Mesothelial cell of epicardium (in vitro differentiated cells): ENCODE measurements at places on chromosomes 1 and 21.

DNA sequence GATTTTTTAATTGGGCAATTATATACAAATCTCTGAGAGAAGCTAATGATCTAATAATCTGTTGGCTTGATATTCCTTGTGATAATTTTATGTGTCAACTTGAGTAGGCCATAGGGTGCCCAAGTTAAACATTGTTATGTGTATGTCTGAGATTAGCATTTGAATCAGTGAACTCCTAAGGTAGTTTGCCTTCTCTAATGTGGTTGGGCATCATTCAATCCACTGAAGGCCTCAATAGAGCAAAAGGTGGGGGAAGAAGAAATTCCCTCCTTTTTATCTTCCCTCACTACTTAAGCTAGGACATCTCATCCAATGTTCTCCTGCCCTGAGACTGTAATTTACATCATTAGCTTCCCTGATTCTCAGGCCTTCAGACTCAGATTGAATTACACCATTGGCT, 394.5 kb downstream of the LMO4 start:
- no peak for DNase-seq

DNA sequence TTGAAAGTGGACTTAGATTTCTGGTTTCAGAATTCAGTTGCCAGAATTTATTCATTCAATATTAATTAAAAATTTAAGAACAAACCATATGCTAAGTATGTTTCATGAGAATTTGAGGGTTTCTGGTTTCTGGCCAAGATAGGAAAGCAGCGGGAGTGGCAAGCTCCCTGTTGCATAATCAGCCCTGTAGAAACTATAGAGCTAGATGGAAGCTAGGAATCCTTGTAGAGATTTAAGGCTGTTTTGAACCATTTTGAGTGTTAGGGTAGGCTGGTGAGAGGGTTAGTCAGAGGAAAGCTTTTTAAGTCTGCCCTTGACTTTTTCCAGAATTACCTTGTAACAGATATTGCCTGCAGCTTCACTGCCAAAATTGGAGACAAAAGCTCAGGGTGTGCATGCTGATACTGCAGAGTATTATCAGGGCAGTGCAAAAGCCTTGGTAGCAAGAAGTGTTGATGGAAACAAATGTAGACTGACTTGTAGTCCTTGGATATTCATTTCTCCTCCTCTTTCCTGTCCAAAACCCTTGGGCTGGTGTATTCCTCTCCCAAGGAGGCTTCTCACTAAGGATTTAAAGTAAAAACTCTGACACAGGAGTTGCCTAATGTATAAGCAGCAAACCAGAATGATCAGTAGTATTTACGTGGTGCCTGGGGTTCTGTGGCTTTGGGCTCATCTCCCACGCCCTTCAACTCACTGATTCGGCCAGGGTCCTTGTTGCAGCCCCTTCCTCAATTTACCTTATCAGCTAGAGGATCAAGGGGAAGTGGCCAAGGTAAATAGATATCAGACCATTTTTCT, 12.6 kb upstream of the GIPC2 start:
- DNase-seq: no peak

GRCh38 chr1:5649166-5649551, 343.1 kb downstream of the NPHP4 start:
- DNase-seq: no peak

- no peak for DNase-seq
These were observed 294.4 kb upstream of the NR5A2 start for GRCh38 chr1:199733125-199733524.

DNA sequence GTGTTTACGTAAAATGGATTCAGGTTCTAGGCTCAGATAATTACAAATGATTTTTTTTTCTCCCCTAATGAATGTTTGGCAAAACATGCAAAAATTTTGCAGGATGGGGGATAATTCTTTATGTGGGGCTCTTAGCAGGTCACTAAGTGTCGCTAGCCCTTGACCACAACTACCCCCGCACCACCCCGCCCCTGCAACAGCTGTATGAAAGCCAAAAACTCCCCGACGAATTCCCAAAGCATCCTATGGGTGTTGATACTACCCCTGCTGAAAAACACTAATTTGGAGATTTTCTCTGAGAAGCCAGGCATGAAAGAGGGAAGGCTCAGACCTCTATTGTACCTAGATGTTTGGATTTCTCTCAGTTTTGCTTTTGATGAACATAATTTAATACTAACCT, 243.0 kb downstream of the TRABD2B start:
- no peak for DNase-seq

- DNase-seq: no peak
These were observed 4.2 kb downstream of the SPATA46 start for GRCh38 chr1:162372159-162373071.

DNA sequence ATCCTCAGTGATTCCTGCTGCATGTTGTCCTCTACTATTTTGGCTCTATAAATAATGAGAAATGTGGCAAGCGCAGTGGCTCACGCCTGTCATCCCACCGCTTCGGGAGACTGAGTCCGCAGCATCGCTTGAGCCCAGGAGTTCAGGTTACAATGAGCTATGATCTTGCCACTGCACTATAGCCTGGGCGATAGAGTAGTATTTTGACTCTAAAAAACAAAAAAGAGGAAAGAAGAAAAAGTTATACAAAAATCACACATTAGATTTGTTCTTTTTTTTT, 756 bp upstream of the SLC25A44 start:
- no peak for DNase-seq

GRCh38 chr1:98559291-98559690, 102.2 kb upstream of the SNX7 start:
- no peak for DNase-seq

- DNase-seq: no peak
These were observed 173.4 kb upstream of the RGS18 start for GRCh38 chr1:191984856-191985255.

DNA sequence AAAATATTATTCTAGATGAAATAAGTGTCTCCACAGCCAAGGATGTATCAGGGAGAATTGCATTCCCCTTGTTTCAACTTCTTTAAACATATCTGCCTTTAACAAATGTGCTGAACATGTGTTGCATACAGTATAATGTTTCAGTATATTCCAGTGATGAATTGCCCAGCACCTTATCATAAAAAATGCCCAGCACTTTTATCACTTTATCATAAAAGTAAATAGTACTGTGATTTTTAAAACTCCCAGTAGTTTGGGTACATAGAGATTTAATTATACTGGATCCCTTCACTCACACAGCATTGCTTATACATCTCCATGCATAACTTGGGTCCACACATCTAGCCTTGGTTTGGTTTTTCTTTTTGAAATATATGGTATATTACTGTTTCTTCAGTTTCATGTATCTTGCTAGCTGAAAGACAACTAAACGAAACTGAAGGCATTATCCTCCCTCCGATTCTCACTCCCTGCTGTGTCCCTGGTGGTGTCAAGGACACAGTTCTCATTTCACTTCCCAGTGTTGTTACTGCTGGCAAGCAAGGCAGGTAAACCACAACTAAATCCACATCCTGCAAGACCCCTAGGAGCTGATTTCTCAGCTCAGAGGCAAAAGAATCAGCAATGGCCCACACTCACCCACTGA, 118.2 kb upstream of the SLC44A3 start:
- DNase-seq: no peak

DNA sequence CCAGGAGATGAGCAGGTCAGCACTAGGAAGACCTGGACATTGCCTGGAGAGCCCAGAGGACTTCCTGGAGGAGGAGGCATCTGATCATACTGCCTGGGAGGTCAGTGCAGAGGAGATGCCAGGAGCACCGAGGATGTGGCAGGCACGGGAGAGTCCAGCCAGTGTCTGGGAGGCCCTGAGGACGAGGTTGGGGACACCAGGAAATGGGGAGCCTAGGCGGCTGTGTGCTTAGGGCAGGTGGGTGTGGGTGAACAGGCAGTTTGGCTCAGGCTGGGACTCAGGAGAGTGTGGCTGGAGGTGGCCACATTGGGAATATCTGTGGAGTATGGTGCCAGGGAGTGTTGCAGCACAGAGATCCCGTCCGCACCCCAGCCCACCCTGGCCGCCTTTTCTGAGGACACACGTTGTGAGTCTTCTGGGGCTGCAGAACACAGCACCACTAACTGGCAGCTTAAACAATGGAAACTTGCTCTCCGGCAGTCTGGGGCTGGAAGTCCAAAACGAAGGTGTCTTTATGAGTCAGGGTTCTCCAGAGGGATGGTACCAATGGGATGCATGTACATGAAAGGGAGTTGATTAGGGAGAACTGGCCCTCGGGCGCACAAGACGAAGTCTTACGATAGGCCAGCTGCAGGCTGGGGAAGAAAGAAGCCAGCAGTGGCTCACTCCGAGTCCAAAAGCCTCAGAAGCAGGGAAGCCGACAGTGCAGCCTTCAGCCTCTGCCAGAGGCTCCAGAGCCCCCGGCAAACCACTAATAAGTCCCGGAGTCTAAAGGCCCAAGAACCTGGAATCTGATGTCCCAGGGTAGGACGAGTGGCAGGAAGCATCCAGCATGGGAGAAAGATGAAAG, 58.0 kb downstream of the FAAP20 start:
- DNase-seq: no peak

DNA sequence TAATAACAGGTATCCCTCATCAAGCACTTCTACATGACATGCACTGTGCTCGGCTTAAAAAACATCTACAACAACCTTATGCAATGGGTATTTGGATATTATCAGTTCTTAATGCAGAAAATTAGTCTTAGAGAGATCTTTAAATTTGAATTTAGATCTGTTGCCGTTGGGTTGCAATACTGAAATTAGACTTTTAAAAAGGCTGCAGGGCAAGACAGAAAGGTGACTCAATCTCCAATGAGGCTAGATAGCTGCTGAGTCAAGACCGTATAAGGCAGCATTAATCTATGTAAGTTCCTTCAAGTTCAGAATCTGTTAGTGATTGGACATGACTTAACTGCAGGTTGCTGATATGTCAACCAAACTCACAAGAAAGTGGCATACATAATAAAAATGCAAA, 37.3 kb downstream of the OLFM3 start:
- DNase-seq: no peak

- no peak for DNase-seq
These were observed 1.4 kb upstream of the VANGL1 start for GRCh38 chr1:115640384-115640783.

DNA sequence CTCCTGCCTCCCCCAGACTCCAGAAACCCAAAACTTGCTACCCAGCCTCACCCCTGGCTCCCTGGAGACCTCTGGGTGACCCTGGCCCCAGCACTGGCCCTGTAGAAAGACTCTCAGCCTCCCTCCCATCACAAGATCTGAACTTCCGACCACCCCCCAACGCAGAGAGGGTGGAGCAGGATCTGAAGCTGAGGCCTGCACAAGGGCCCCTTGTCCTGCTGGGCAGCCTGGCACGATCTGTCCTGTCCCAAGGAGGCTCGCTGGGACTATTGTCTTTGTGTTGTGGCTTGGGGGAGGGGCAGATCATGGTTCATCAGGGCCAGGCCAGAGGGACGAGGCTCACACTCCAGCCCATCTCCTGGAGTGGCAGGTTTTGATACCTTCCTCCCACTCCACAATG, 20.0 kb downstream of the PHLDA3 start:
- no peak for DNase-seq

- peak; percentile 76 for DNase-seq
These were observed 119.2 kb upstream of the IPO9 start for GRCh38 chr1:201709564-201710295.

- no peak for DNase-seq
These were observed 671.2 kb downstream of the MATN1 start for GRCh38 chr1:30052178-30052577.

DNA sequence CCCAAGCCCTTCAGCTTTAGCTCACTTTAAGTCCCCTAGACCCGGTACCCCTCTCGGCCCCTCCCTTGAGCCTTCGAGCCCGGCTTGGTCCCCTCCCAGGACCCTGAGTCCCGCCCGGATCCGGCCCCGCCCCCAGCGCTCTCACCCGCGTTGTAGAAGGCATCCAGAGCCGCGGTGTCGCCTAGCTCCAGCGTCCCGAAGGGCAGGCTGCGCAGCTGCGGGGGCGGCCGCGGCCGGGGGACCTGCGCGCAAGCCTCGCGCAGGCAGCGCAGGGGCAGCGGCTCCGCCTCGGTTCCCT, 699 bp downstream of the MAP3K6 start:
- peak; percentile 50 for DNase-seq

- no peak for DNase-seq
These were observed 32.0 kb downstream of the MTF2 start for GRCh38 chr1:93111065-93111464.

- DNase-seq: no peak
These were observed 212.9 kb downstream of the HIVEP3 start for GRCh38 chr1:41705798-41706197.

DNA sequence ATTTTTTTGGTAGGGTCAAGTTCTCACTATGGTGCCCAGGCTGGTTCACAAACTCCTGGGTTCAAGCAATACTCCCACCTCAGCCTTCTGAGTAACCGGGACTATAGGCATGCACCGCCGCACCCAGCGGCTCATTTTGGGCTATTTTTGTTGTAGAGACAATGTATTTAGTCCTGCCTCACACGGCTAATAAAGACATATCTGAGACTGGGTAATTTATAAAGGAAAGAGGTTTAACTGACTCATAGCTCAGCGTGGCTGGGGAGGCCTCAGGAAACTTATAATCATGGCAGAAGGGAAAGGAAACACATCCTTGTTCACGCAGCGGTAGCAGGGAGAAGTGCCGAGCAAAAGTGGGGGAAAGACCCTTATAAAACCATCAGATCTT, 4.2 kb downstream of the CELA2A start:
- no peak for DNase-seq

- no peak for DNase-seq
These were observed 506.3 kb downstream of the LMO4 start for GRCh38 chr1:87834941-87835340.

DNA sequence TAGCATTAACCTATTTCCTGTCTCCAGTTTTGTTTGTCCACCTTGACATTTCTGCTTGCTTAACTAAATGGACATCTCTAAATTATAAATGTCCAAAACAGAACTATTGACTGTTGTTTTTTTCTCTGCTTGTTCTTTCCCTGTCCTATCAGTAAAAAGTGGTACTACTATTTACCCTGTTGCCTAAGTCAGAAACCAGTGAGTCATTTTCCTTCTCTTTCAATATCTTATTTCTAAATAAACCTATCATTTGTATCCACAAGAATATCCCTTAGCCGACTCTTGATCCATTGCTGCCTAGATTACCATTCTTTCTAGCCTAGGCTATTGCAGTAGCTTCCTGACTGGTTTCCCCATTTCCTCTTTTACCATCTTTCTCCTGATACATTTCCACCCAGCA, 22.5 kb downstream of the MIER1 start:
- no peak for DNase-seq
